ENCODE measurements at places on chromosomes 2 and 18.

- no peak for DNase-seq
Measured at GRCh38 chr18:56748698-56749268, 97.6 kb downstream of the WDR7 start.

DNA sequence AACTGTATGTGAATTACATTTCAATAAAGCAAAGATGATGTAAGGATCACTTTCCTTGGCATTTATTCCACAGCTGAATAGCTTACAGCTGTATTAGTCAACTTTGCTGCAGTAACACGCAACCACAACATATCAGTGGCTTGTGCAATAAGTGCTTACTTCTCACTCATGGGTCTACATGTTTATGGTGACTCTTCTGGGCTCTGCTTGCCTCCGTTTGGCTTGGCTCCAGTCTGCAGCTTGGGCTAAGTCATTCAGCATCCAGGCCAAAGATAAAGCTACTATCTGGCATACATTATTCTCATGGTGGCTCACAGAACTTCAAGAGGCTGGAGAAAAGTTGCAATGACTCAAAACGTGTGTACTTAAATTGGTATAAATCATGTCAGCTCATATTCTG, 355.0 kb downstream of the RNF144A start:
- DNase-seq = no peak

DNA sequence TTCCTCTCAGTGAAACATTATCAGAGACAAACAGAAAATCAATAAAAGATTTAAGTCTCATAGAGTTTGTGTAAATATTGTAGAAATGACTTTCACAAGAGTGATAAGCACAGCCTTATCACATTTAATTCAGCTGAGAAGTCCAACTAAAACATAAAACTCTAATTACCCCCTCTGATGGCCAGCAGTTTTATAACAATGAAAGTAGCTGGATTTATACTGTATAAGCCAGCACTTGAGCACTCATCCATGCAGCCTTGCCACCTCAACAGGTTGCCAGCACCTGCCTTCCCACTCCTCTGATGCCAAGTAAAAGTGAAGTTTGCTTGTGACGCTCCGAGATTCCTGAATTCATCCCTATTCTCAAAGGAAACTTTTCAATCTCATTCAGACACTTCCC, 103.0 kb upstream of the STK39 start:
- DNase-seq = no peak

GRCh38 chr2:238728330-238729260, 119.3 kb upstream of the TWIST2 start:
- DNase-seq = no peak

DNA sequence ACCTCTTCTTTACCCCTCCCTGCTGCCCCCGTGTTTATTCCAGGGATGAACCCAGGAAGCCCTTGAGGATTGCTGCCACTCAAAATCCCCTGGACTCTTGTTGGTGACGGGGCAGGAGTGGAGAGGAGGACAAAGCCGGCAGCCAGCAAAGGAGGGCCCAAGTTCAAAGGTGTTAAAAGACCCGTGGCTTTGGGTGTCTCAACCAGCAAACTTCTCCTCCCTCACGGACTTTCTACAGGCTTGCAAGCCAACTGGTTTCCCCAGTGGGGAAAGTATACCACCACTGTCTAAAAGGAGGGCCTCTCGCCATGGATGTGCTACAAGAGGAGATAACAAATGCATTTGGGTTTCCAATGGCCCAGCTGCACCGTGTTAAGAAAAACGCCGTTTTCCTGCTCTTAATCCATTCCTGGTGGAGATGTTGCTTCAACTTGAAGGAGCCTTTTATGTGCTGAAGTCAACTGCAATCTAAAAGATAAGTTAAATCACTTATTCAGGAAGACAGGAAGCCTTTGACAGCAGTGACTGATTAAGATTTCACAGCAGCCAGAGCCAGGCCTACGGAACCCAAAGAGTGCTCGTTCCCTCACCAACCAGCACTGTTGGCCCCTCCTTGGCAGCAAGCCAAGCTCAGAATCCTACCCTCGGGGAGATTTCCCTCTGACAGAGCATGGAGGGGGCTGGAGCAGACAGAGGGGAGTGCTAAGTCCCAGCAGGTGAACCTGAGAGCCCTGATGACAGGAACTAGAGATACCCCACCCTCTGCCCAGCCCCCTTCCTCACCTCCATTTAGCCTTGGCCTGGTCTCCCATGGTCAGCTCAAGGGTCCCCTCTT, 57.8 kb downstream of the ZBTB7C start:
- DNase-seq = no peak

- DNase-seq = no peak
Measured at GRCh38 chr2:101162561-101163330, 11.6 kb upstream of the TBC1D8 start.

DNA sequence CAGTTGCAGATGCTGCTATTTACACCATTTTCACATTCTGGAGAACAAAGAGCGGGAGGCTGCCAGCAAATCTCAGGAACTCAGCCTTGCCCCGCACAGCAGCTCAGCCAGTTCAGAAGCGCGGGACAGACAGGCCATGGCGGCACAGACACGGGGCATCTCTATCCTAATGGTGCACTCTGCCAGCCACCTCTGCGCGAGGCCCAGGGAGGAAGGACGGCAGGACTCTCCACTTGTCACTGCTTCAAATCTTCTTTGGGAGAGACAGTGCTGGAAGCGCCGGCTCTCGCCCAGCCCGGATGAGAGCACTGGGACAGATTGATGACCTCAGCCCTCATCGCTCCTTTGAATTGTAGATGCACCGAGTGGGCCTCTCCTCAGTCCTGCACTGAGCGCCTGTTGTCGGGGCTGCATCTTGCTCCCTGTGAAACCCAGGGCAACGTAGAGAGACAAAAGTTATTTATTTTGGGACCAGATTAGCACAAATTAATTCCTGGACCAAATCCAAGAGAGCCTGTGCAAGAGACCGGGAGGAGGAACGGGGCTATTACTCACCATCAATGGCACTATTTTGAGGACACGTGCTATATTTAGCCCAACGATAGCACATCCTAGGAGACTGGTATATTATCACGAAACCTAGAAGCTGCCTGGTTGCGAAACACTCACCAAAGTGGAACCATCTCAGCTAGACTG, 211.4 kb upstream of the SMIM21 start:
- no peak for DNase-seq

GRCh38 chr2:31802711-31803110, 208.1 kb downstream of the MEMO1 start:
- no peak for DNase-seq

GRCh38 chr2:145091967-145092366, 572.0 kb upstream of the ZEB2 start:
- no peak for DNase-seq

GRCh38 chr2:172813314-172813888, 77.8 kb downstream of the RAPGEF4 start:
- no peak for DNase-seq

- no peak for DNase-seq
Measured at GRCh38 chr2:234714711-234715110, 217.8 kb upstream of the ARL4C start.

- no peak for DNase-seq
Measured at GRCh38 chr18:79657342-79657996, 22.1 kb upstream of the CTDP1 start.

DNA sequence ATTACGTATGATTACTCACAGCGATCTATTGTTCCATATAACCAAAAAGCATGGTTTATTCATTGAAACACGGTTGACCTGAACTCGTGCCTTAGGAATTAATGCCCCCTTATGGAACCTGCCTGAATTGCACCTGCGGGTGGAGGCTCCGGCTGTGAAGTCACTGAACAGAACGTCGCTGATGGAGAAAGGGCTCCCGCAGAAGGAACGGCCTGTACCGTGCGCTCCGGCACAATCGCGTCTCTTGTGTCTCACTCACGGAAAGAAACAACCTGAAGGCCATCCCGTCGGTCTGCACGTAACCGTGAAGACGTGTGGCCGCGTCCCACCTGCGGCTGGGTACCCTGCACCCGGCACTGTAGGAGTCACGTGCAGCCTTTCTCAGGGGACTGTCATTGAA, 133.1 kb downstream of the NFATC1 start:
- peak; percentile 81 for DNase-seq

- DNase-seq = no peak
Measured at GRCh38 chr2:152176113-152176714, 651 bp upstream of the STAM2 start.

GRCh38 chr2:42102591-42103450, 55.0 kb downstream of the PKDCC start:
- DNase-seq = no peak

All from CD4-positive, alpha-beta T cell treated with Interleukin-2 at 100 ng/mL for 4 hours (primary cell).